ENCODE measurements at places on chromosomes 6 and 20.

DNA sequence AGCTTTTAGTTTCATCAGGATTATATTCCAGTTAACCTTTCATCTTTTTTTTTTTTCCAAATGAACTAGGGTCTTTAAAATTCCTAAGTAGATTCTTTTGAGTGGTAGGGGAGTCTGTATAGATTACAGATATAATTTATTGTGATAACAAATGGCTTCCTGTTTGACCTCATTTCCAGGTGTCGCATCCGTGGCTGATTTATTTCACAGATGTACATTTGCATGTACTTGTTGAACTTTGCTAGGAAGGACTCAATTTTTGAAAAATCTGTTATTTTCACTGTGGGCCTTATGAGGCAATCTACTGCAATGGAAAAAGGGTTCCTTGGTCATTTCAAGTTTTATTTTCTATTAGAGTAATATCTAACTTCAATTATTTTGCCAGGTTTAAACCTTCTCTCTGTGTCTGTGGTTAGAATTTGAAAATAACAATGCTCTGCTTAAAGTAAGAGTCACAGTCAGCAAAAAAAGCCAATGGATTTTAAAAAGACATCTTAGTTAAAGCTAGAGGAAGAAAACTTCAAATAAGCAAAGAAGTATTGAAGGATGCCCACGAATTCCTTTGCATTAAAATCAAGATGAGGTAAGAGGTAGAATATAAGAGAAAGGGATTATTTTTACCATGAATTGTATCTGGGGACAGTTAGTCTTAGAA is 57.9 kb downstream of the SAMD5 start:
- no peak for DNase-seq

- no peak for DNase-seq
Observed at GRCh38 chr6:115133790-115134189, 791.0 kb upstream of the HS3ST5 start.

- no peak for DNase-seq
Observed at GRCh38 chr6:100181309-100181708, 187.3 kb upstream of the MCHR2 start.

- peak; percentile 72 for DNase-seq
Observed at GRCh38 chr6:83511901-83512681, at the start of gene PRSS35. Gene PRSS35 (plus strand): TSS chr6:83512534. CDS start chr6:83523442, 10,908 bp downstream.

- DNase-seq = no peak
Observed at GRCh38 chr20:56653211-56653610, 24.1 kb downstream of the TFAP2C start.

- no peak for DNase-seq
Observed at GRCh38 chr6:135876058-135876457, 24.6 kb downstream of the PDE7B start.

DNA sequence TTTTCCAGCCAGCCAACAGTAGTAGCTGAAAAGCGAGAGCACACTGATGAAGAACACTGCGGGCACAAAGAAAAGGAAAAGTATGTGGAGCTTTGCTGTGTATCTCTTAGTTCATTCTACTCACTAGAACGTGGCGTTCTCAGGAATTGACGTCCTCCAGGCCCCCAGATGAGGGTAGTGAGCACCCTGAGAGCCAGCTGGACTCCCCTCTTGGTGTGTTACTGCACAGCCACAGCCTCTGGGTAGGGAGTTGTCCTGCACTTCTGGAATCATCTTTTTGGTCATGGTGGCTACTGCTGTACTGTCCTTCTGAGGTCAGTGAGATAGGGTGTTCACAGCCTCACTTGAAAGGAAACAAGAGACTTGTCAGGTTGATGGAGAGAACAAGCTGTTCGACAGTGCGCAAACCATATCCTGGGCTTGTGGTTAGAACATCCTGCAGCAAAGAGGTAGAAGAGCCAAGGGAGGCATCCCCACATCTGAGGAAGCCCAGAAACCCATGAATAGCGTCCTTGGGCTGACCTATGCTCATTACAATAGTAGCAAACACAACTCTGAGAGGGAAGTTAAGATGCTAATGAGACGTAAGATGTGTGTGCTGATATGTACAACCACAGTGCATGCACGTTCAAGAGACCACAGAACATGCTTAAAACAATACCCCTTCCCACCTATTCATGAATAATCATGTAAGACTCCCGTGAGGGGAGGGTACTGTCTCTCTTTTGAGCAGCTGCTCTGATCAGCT is 14.6 kb upstream of the HLA-F start:
- no peak for DNase-seq
